ENCODE measurements at places on chromosomes 11 and 22.

GRCh38 chr11:43989162-43989981 is 46.9 kb downstream of the C11orf96 start:
- peak; percentile 70 for DNase-seq

- no peak for DNase-seq
Measured at GRCh38 chr11:67632982-67633755, 3.4 kb upstream of the NUDT8 start.

GRCh38 chr22:34804604-34805003 is 261.4 kb upstream of the ISX start:
- DNase-seq = no peak

DNA sequence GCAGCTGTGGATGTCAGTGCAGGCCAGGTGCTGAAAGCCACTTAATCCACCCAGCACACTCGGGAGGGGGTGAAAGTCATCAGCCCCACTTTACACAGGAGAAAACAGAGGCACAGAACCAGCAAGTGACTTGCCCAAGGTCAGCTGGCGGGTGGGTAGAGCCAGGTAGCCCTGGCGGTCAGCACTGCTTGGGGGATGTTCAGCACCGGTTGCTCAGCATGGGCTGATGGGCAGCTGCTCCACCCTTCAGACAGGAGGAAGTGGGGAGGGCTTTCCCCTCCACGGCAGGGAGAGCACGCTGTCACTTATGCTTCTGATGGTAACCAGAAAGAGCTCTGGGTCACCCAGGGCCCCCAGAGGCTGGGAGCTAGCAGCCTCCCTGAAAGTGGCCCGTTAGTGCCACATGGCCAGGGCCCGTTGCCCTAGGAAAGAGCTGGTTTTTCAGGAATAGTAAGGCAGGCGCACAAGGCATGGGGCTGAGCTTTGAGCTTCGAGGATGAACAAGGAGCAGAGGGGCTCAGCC is 417.9 kb downstream of the CTTN start:
- DNase-seq = peak; percentile 72

DNA sequence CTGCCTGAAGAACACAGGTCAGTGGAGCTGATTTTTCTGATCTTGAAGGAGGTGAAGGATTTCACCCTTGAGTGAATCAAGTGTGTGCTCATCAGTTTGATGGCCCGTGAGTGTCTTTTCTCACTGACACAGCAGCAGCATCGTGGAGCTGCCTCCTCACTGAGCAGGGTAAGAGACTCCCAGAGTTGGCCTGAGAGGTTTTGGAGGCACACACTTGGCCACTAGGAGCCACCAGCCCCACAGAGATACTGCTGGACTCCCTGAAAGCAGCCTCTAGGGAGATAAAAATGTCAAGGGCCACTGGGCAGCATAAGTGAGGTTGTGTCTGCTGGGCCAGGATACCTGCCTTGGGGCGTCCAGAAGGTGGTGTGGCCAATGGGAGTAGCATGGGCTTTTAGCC is 245.4 kb downstream of the GRIK4 start:
- DNase-seq = peak; percentile 34

DNA sequence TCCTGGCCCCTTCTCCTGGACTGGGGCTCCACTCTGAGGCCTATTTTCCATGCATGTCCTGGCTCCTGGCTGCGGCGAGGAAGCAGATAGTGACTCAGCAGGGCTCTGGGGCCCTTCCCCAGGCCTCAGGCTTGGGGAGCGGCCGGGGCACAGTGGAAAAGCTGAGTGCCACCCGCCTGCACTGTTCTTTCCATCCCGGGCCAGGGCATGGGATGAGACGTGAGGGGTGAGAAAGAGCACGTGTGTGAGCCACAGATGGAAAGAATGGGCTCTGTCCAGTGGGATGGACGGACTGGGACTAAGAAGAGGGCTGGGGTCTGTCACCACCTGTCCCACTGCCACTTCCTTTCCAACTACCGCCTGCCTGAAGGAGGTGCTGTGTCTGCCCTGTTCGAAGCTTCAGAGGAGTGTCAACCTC is 12.8 kb downstream of the SLC37A2 start:
- DNase-seq = no peak

DNA sequence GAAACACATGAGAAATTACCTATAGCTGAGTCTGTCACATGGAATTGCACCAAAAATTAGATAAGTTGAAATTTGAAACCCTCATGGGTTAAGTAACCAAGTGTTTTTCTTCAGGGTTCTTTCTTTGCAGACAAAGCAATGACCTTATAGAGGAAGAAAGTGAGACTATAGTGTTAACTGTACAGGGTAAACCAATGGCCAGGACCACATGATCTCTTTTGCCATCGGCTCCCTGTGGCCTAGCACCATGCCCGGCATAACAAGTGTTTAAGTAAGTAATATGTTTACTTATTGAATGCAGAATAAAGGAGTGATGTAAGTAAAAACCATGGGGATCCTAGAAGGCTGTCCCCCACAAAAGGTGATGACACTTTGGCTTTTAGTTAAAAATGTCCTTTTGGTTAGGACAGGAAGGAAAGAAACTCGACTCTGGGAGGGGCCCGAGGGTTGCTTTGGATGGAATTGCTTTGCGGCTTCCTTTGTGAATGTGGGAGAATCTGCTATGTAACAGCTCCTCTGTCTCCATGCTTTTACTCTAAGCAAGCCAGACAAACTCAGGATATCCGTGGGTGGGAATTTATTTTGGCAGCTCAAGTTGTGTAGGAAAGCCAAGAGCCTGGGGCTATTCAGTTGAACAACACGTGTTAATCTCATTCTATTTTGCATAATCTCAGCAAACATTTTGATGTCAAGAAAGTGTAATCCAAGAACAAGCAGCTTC is 454.7 kb downstream of the INSC start:
- DNase-seq = no peak

- DNase-seq = no peak
Measured at GRCh38 chr11:113952588-113952987, 22.3 kb upstream of the HTR3A start.

GRCh38 chr11:64870176-64870892 is 8.1 kb downstream of the EHD1 start:
- no peak for DNase-seq

DNA sequence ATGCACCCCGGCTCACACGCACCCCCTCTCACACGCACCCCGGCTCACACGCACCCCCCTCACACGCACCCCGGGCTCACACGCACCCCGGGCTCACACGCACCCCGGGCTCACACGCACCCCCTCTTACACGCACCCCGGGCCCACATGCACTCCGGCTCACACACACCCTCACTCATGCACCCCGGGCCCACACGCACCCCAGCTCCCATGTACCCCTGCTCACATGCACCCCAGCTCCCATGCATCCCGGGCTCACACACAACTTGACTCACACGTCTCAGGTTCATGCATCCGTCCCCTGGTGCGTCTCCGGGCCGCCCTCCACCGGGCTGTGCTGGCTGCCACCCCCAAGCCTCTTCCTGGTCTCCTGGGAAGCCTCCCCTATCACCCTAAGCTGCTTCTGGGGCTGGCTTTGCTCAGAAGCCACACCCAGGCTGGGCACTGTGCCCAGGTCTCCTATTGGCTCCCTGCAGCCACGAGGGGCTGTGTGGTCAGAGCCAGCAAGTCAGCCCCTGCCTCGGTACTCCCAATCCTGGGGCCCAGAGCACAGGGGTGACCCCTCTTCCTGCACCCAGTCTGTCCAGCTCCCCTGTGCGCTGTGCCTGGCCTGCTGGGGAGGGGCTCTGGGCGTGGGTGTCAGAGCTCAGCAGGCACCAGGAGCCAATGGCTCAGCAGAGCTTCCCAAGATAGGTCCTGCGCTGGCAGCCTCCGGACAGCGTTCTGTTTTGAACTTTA is 16.9 kb downstream of the TSPAN4 start:
- DNase-seq = peak; percentile 97

- peak; percentile 41 for DNase-seq
Measured at GRCh38 chr11:86938900-86939880, 16.0 kb downstream of the FZD4 start.

DNA sequence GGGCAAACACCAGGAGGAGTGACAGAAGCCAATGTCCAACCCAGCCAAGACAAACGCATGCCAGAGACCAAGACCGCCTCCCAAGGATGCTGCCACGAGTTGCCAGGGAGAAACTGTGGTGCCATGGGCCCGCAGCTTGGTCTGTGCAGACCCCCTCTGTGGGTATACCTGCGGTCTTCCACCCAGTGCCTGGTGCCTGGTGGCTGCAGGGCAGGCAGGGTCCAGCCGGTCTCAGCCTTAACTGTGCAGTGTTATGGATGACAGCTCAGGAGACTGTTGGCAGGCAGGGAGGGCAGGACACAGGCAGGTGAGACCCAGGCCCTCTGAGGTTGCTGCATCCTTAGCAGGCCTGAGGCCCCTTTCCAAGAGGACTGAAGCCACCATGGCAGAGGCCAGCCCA is 97.9 kb downstream of the MED15 start:
- DNase-seq = no peak

DNA sequence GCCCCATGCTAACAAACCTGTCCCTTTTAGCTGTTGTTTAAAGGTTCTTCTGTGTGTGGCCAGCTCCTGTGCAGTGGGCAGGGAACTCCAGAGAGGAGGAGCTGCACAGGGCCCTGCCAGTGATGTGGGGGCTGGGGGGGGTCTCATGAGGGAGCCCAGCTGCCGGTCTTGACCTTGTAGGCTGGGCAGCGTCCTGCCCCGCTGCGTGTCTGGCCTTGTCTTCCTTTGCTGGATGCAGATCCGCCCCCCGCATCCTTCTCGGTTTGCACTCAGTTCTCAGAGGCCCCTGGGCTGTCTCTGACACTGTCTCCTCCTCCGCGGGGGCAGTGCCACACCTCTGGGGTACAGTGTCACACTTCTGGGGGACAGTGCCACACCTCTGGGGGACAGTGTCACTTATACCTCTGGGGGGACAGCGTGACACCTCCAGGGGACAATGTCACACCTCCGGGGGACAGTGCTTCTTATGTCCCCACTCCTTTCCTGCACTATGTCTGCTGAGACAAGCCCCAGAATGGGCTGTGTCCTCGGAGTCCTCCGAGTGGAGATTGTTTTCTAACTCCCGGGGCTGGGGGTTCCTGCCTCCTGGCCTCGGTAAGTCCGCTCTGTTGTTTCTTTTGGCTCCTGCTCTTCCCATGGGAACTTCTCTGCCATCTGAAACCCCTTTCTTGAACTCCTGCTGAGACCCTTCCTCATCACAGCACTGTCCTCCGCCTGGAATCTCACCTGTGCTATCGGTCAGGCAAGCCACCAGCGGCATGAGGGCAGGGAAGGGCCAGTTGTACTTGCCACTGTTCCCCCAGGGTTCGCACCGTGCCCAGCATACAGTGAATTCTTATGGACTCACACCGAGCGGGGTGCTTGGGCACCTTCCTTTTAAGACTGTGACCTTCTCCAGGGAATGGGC is 788.3 kb downstream of the TBC1D22A start:
- no peak for DNase-seq

DNA sequence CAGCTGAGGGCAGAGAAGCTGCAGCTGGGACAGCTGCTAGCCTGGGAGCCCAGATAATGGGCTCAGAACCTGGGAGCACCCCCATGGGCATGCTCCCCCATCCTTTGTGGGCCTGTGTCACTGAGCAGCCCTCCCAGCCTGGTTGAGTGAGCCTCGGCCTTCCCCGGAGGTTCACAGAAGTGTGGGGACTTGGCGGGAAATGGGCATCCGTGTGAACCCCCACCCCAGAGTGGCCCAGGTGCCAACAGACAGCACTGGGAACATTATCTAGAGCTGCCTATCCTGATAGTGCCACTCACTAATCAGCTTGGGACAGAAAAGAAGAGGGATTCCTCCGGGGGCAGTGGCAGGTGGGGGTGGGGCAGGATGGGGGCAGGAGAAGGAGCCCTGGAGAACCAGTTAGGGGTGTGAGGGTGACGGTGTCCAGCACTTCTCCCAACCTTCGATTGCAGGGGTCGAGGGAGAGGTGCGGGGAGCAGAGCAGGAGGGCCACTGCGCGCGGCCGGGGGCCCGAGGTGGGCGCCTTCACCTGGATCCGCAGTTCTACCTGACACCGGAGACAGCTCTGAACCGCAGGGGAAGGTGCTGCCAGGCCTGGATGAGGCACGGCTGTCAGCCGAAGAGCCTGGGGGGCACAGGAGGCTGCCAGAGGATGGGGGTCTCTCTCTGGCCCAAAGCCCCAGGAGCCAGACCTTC is 33.1 kb downstream of the FLRT1 start:
- no peak for DNase-seq

- DNase-seq = no peak
Measured at GRCh38 chr11:107856180-107856980, 2.2 kb downstream of the SLC35F2 start.

GRCh38 chr11:44290208-44290607 is 19.7 kb downstream of the ALX4 start:
- DNase-seq = no peak

- no peak for DNase-seq
Measured at GRCh38 chr11:71169313-71169712, 83.1 kb downstream of the SHANK2 start.

DNA sequence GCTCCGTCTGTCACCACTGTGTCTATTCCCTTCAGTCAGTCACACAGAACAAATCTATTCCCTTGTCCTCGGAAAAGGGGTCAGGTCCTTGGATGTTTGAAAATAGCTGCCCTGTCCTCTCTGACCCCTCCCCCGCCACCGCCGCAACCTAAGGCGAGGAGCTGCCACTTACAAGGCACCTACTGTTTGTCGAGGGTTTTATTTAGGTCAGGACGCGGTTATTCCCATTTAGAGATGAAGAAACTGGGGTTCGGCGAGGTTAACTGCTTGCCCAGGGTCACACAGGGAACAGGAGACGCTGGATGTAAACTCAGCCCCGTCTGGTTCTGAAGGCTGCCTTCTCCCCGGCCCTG is 1468.1 kb downstream of the BRD1 start:
- DNase-seq = no peak

DNA sequence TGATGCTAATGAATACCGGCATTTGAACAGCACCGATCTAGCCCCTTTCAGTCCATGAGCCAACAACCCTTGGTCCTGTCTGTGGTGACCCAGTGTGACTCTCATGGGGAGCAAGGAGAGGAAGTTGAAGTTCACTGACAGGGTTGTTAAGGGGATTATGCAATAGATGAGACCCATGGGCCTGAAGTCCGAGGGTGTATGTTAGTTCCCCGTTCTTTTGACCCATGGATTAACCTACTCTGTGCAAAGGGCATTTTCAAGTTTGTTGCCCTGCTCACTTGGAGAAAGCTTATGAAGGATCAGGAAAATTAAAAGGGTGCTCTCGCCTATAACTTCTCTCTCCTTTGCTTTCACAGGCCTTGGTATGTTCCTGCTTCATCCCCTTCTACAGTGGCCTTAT is 4.9 kb downstream of the PNPLA3 start:
- no peak for DNase-seq

GRCh38 chr22:30460147-30460546 is 11.7 kb downstream of the SEC14L3 start:
- no peak for DNase-seq

DNA sequence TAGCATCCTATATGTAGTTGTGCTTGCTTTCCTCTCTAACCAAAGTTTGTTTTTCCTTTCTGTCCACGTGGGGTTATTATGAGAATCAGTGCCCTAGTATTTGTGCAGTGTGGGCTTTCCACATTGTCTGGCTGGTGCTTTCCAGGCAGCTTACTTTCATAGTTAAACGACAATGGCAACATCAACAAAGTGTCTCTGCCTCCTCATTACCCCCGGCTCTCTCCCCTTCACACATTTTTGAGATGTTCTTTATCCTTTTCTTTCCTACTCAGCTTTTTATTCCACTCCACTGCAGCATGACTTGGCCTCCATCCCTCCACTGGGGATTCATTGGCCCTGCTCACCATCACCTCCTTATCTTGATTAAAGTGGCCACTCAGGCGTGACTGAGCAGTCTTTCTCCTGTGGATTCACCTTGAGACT is 19.1 kb downstream of the SPECC1L start:
- no peak for DNase-seq
